Activated CD4-positive, alpha-beta T cell treated with anti-CD3 and anti-CD28 coated beads, Interleukin-2, amount 50 U/mL, for 16 hours (primary cell): ENCODE measurements at places on chromosomes 7 and 10.

- no peak for DNase-seq
Measured at GRCh38 chr7:1204460-1205140, 28.1 kb upstream of the UNCX start.

DNA sequence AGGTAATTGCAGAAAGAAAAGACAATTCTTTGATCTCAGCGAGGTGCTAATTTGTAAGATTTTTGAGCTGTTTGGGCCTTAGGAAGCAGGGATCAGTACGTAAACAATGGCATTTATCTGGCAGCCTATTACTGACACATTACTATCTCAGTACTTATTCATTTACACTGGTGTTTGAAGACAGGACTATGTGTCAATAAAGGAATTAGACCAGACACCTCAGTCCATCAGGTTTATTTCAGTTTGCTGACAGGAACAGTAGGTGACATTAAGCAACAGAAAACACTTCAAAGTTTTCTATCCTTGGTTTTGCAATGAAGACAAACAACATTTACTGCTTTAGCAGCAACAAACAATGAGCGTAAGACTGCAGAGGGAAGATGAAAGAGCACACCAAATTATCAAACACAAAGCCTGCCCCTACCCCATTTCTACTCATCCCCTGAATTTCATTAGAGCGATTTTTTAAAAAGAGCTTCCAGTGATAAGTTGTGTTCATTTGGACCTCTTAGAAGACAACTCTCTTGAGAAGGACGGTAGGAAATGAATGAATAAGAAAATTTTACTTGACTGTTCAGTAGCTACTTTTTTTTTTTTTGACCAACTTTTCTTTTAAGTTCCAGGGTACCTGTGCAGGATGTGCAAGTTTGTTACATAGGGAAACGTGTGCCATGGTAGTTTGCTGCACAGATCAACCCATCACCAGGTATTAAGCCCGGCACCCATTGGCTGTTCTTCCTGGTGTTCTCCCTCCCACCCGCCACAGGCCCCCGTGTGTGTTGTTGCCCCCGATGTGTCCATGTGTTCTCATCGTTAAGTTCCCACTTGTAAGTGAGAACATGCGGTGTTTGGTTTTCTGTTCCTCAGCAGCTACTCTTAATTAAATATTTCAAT is 138.8 kb downstream of the DKK1 start:
- no peak for DNase-seq

GRCh38 chr7:64905133-64905532 is 2.1 kb downstream of the ZNF273 start:
- no peak for DNase-seq

DNA sequence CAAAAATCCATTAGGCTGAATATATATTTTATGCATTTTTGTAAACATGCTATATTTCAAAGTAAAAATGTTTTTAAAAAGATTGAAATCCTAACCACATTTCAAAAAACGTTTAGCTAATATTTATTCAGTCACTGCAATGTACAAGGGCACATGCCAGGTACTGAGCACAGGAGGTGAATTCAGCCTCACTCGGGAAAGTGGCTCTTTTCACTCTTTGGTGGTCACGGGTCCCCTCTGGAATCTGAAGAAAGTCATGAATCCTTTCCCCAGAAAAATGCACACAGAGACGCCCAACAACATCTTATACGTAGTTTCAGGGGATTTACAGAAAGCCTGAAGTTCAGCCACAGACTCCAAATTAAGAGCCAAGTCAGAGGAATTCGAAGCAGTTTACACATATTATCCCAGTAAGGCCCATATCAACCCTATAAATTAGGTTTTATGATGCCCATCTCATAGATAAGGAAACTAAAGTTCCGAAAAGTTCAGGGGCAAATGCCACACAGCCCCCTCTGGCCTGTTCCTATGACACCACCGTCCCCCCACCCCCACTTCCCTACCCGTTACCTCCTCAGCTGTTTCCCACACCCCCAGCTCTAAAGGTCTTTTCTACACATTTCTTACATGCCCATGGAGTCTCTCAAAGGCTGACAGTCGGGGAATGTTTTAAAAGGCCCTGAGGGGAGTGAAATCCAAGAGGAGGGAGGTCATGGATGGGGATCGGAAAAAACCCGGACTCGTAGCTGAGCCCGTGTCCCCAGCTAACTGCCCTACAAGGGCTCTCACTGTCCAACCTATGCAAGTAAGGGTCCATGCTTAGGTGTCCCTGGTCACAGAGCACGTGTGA is 9.6 kb upstream of the SVOPL start:
- DNase-seq = no peak

DNA sequence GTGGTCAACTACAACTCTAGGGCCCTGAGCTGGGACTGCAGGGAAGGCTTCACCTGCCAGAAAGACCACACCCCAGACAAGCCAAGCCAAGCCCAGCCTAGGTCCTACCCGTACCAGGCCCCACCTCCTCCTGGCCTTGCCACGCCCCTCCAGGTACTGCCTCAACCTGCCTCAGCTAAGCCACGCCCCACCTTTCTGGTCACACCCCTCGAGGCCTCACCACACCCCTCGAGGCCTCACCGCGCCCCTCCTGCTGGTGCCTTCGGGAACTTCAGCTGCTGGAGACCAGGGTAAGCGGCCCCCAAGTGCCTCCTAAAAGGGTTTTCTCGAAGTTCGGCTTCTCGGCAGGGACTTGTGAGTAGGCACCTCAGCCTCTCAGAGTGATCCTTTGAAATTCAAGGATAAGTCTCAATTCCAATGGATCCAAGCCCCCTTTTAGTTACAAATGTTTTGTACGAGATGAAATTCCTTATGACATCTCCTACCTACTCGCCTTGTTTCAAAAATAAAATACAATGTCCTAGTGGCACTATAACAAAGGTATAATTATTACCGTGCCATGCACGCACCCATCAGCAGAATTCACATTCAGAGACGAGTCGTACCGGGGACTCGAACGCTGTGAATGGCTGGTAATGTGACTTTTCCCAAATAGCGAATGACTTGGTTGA is 171.2 kb downstream of the ARHGAP21 start:
- DNase-seq = peak; percentile 9

- DNase-seq = no peak
Measured at GRCh38 chr10:99799613-99800012, 17.2 kb downstream of the ABCC2 start.

- no peak for DNase-seq
Measured at GRCh38 chr10:84117686-84118394, 21.5 kb upstream of the GHITM start.

- DNase-seq = no peak
Measured at GRCh38 chr10:72322030-72322279, 32.8 kb downstream of the DNAJB12 start.

DNA sequence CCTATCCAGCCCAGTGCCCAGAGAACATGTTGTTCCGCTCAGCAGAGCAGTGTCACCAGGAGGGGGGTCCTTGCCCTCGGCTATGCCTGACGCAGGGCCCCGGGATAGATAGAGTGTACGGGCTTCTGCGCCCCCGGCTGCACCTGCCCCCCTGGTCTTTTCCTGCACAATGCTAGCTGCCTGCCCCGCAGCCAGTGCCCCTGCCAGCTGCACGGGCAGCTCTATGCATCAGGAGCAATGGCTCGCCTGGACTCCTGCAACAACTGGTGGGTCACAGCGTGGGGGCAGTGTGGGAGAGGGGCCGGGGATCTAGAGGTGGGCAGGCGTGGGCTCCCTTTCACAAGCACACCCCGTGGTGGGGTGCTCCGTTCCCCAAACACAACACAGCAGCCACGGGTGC is 31.4 kb upstream of the ZNF862 start:
- DNase-seq = no peak

- no peak for DNase-seq
Measured at GRCh38 chr10:107540981-107541380, 376.5 kb upstream of the SORCS1 start.

DNA sequence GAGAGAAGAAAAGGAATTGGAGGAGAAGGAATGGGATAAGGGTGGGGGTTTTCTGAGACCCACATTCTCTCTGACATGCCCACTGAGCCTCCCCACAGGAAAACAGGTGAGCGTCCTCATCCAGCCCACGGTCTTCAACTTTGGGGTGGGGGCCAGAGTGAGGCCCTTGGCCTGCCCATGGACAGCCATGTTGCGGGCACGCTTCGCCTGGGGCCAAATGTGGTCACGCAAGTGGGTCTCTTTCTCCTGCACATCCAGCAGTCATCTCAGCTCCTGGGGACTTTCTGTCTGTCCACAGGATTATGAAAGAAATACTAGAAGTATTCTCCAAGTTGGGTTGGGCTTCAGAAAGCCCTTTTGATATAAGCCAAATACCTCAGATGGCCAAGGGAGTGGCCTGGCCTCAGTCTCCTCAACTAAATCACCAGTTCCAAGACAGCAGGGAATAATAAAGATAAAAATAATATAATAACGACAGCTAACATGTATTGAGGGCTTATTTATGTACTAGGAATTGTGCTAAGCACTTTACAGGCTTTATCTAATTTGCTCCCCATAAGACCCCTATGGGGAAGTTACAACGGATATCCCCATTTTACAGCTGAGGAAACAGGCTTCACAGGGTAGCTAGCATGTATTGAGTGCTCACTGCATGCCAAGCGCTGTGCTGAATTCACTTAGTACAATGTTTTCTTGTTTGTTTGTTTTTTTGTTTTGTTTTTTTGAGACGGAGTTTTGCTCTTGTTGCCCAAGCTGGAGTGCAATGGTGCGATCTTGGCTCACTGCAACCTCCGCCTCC is 57.2 kb upstream of the LBX1 start:
- DNase-seq = no peak

GRCh38 chr7:18420748-18421147 is 74.8 kb upstream of the HDAC9 start:
- DNase-seq = no peak

DNA sequence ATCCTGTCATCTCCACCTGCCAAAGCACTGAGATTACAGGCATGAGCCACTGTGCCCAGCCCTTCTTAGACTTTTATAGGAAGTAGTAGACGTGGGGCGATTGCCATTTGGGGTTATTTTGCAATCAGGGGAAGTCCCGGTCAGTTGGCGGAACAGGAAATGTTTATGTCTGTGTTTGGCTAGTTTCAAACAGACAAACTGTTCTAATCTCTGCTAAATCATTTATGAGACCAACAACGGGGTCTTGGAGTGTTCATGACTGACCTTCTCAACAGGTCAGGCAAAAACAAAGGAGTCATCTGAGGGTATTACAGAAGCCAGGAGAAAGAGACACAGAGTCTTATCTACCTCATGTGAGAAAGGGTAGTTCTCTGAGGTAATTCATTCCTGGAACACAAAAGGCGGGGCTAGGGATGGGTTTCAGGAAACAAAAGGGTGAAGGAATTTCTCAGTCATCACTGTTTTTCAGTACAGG is 6.6 kb upstream of the TPK1 start:
- peak; percentile 73 for DNase-seq

DNA sequence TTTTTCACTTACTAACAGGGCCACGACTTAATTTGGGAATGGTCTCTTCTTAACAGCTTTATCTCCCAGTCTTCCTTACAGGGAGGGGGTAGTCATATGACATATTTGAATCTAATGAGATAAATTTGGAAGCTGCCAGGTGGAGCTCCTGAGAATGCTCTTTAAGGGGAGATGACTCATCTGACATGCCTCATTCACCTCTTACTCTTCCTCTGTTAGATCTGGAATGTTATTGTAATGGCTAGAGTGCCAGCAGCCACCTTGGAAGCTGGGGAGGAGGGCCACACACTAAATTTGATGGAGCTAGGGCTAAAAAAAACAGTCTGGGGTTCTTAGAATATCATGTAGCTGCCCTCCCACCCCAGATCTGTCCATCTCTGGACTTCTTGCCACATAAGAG is 22.7 kb downstream of the HECW1 start:
- DNase-seq = no peak

DNA sequence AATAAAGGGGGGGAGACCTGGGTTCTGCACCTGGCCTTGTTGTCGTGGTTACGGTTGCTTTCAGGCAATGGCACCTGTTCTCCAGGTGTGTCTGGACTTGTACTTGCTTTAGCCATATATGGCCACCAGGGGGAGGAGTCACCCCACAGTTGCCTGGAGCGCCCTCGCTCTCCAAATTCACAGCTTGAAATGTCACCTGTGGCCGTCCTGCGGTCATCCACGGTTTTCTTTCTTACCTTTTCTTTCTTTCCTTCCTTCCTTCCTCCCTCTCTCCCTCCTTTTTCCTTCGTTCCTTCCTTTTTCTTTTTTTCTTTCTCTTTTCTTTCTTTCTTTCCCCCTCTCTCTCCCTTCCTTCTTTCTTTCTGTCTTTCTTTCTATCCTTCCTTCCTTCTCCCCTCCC is 157.2 kb upstream of the ZNF92 start:
- peak; percentile 63 for DNase-seq

DNA sequence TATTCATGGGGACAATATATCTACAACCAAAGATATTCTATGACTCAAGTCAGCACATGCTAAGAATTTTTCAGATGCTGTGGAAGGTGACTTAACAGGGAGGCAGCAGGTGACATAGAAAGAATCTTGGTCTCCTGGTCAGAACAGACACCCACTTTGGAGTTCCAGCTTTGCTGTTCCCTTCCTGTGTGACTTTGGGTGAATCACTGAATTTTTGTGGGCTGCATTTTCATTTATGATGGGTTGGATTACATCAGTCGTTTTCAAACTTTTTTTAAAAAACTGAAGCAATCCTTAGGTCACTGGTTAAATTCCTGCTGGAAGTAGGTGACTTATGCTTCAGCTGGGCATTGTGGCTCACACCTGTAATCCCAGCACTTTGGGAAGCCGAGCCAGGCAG is 24.9 kb downstream of the RGR start:
- no peak for DNase-seq

- DNase-seq = no peak
Measured at GRCh38 chr7:120819861-120820260, 38.1 kb downstream of the TSPAN12 start.

- DNase-seq = no peak
Measured at GRCh38 chr10:79255007-79255507, 92.2 kb upstream of the PPIF start.

DNA sequence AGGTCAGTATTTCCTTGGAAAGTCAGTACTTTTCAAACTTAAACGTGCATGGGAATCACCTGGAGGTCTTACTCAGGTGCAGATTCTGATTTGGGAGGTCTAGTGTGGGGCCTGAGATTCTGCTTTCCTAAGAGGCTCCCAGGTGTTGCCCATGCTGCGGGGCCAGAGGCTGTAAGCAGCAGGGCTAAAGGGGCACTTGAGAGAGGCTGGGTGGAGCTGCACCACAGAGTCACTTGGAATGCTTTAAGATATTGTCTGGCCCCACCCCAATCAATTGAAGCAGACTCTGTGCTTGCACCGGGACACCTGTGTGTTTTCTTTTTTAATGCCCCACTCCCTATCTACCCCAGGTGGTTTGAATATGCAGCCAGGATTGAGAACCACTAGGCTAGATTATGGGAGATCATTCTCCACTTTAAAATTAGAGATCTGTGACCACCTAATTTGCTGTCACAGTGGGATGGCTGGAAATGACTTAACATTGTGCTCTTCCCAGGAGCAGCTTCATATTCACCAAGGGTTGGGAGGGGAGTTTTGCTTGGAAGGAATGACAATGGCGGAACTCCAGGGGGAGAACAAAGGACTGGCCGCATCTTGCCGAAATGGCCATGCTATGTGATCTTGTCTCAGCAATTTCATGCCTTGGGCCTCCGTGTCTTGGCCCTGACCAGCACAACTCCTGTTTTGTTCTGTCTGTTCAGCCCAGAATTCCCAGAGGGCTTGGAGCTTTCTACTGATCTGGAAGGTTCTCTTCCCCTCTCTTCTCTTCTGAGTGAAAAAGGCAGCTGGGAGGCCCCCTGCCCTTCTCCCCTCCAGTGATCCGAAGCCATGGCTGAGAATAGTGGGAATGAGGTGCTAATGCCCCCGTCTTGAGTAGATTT is 80.2 kb downstream of the FAM241B start:
- DNase-seq = no peak

- DNase-seq = no peak
Measured at GRCh38 chr7:82477733-82478515, 34.3 kb upstream of the CACNA2D1 start.
